ENCODE measurements at places on chromosomes 7 and 10. TPM values are rescaled to one million over a fixed set of nuclear protein-coding genes. Genes with fewer than 3 reads are reported as not detected.

INTS15 gene
- 35.0 TPM for total RNA-seq

GRCh38 chr10:15369256-15370211 is 1.6 kb downstream of the FAM171A1 start:
- no peaks in the 10 kb centered on the region for H3K27me3 ChIP-seq
- H3K4me1 ChIP-seq: peaks cover 2% of the 10 kb centered on the region
- DNase-seq: peak; percentile 21
- peak overlapping the region; percentile 60 for H3K4me3 ChIP-seq
- H3K27ac ChIP-seq: no peak overlapping the region

SEMA4G gene
- 10.9 TPM for total RNA-seq

GRCh38 chr7:108461840-108462239 is 5.6 kb upstream of the NRCAM start:
- DNase-seq: no peak
- no peak overlapping the region for H3K27ac ChIP-seq
- H3K4me3 ChIP-seq: no peak overlapping the region
- H3K4me1 ChIP-seq: no peaks in the 10 kb centered on the region
- no peaks in the 10 kb centered on the region for H3K36me3 ChIP-seq

DNA sequence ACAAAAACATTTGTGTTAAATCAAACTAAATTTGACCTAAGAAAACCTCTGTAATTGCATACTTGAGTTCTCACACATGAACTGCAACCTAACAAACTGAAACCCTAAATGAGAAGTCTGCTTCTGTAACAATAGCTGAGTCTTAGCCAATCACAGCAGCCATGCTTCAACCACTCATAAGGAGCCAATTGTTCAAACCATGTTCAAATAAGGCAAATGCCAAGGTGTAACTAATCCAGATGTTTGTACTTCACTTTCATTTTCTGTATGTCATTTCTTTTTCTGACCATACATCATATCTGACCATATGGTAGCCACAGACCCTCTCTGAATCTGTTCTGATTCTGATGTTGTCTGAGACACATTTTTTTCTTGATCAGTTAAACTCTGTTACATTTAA is 47.5 kb upstream of the ANTXRL start:
- no peak overlapping the region for H3K4me3 ChIP-seq
- no peaks in the 10 kb centered on the region for H3K36me3 ChIP-seq
- no peak overlapping the region for H3K27ac ChIP-seq
- DNase-seq: no peak
- no peaks in the 10 kb centered on the region for H3K27me3 ChIP-seq
- no peaks in the 10 kb centered on the region for H3K4me1 ChIP-seq

DNA sequence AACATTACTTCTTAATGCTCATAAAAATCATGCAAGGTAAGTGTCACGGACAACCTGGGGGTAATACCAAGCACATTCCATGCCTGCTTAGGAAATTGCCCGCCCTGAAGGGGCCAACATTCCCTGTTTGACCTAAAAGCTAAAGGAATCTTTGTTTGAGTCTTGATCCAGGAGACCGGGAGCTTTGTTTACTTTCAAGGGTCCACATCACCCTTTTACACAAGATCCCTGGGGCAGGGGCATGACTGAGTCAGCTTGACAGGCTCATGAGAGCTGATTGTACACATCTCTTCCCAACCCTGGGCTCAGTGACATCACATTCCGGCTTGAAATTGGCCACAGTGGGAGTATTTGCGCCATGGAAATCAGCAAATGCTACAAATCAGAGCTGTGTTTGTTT is 248.1 kb upstream of the HABP2 start:
- no peaks in the 10 kb centered on the region for H3K36me3 ChIP-seq
- DNase-seq: no peak
- no peaks in the 10 kb centered on the region for H3K4me1 ChIP-seq
- no peak overlapping the region for H3K4me3 ChIP-seq
- no peaks in the 10 kb centered on the region for H3K27me3 ChIP-seq
- no peak overlapping the region for H3K27ac ChIP-seq

CCDC3 gene
- 32.7 TPM for total RNA-seq

DNA sequence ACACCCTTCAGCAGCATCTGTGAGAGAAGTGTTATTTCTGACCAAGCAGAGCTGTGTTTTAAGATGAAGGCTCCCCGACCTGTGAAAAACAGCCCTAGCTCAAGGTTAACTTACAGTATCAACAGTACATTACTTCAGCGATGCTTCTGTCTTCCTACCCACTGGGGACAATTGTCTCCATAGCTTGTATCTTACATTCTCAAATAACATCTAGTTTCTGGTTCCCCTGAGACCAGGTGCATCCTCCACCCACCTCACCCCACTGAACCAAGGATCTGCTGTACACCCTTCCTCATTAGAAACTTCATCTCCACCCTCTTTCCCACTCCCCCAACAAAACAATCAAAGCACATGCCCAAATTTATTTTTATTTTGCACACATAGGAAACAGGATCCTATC is 102.0 kb downstream of the VOPP1 start:
- no peaks in the 10 kb centered on the region for H3K4me1 ChIP-seq
- no peaks in the 10 kb centered on the region for H3K27me3 ChIP-seq
- H3K36me3 ChIP-seq: no peaks in the 10 kb centered on the region
- no peak overlapping the region for H3K27ac ChIP-seq
- H3K4me3 ChIP-seq: no peak overlapping the region

DNA sequence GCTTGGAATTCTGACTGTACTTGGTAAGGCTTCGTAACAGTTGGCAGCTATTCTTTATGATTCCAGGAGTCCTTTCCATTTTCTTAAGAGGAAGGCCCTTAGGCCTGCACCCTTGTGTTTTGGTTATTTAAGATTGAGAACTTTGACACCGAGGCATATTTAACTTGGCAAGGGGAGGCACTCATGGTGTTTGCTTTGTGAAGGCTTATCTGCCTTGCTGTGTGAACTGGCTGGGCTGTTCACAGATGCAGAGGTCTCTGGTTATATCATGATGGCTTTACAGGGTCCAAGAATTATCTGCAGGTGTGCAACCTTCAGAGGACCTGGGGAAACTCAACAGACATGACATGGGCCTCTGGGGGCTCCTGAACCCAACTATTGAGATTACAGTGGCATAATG is 833 bp upstream of the PNLIPRP1 start:
- no peak overlapping the region for H3K27ac ChIP-seq
- no peak for DNase-seq
- no peaks in the 10 kb centered on the region for H3K36me3 ChIP-seq
- H3K4me3 ChIP-seq: no peak overlapping the region

GRCh38 chr10:86828145-86828544 is 71.7 kb downstream of the BMPR1A start:
- H3K27me3 ChIP-seq: no peaks in the 10 kb centered on the region
- H3K36me3 ChIP-seq: no peaks in the 10 kb centered on the region
- no peak overlapping the region for H3K27ac ChIP-seq
- H3K4me3 ChIP-seq: no peak overlapping the region

VWC2 gene
- 16.7 TPM for total RNA-seq

DNA sequence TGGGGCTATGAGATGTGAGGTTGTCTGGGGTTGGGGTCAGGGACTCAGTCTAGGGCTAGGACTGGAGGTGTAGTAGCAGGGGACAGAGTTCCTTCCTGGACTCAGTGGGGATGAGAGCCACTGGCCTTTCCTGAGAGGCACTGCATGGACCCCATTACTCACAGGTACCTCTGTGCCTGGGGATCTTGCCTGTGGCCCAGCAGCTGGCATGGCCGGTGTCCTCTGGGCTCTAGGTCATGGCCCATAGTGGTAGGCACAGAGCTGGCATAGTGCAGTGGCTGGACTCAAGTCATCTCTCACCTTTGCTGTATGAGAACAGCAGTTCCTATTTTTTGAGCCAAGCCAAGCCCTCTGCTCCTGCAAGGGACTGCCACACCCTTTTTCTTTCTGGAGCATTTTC is 51.9 kb downstream of the NEURL1 start:
- no peaks in the 10 kb centered on the region for H3K36me3 ChIP-seq
- no peaks in the 10 kb centered on the region for H3K27me3 ChIP-seq
- no peak for DNase-seq

- no peak overlapping the region for H3K4me3 ChIP-seq
- no peaks in the 10 kb centered on the region for H3K4me1 ChIP-seq
- H3K27me3 ChIP-seq: no peaks in the 10 kb centered on the region
- H3K36me3 ChIP-seq: no peaks in the 10 kb centered on the region
- no peak overlapping the region for H3K27ac ChIP-seq
These were observed 95.6 kb downstream of the CPXM2 start for GRCh38 chr10:123795846-123796590.
